Stimulated activated CD8-positive, alpha-beta memory T cell treated with anti-CD3 and anti-CD28 coated beads, Interleukin-7, amount 100 ng/mL, for 1 hour (primary cell): ENCODE measurements at places on chromosomes 2 and 18.

- DNase-seq = no peak
These were observed 41.1 kb downstream of the PRKCE start for GRCh38 chr2:45692566-45692965.

- no peak for DNase-seq
These were observed 527.2 kb upstream of the SOX11 start for GRCh38 chr2:5164776-5165525.

DNA sequence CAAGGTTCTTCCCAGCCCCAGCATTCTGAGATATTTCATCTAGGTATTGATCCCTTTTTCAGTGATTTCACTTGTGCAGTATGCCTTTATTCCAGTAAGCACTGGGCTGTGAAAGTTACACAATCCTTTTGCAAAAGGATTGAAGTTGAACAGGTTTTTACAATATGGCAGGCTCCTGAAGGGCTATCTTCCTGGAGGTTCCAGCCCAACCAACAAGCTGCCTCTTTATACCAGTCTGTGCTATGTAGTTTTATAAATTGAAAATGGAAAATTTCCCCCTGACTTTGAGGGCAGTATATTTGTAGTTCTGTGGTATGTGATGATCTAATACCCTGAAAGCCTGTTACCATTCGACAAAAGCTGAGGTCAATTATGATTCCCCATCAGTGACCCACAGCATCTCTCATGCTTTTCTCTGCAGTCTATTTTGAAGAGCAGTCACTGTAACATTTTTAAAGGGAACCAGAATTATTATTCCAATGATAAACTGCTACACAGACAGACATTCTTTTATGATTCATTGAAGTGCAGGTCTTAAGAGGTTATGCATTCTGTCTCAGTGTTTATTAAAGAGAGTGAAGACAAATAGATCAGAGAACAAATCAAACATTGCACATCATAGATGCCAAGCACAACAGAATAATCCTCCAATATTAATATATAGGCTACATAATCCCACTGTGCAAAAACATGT, 35.2 kb upstream of the STPG4 start:
- no peak for DNase-seq

- no peak for DNase-seq
These were observed 87.0 kb downstream of the WDR7 start for GRCh38 chr18:56738184-56738583.

GRCh38 chr2:33810046-33810835, 211.1 kb upstream of the FAM98A start:
- DNase-seq = no peak

- DNase-seq = no peak
These were observed 91.9 kb downstream of the PPP1R1C start for GRCh38 chr2:182077448-182078142.

DNA sequence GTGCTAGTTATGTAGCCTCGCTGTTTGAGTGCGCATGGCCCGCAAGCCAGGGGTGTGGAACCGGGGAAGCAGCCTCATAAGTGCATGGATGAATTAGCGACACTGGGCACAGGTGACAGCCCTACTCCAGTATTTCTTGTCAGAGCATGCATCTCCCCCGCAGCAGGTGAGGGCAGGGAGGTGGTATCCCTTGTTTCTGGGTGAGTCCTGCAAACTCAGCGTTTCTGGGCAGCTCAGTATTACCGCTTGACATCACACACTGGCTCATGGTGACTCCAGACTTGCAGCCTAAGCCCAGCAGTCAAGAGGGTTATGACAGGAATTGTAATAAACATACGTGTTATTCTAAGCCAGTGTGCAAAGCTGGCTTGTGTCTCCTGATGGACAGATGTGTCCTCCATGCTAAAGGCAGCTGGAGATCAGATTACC, 2.5 kb downstream of the CABLES1 start:
- DNase-seq = no peak

DNA sequence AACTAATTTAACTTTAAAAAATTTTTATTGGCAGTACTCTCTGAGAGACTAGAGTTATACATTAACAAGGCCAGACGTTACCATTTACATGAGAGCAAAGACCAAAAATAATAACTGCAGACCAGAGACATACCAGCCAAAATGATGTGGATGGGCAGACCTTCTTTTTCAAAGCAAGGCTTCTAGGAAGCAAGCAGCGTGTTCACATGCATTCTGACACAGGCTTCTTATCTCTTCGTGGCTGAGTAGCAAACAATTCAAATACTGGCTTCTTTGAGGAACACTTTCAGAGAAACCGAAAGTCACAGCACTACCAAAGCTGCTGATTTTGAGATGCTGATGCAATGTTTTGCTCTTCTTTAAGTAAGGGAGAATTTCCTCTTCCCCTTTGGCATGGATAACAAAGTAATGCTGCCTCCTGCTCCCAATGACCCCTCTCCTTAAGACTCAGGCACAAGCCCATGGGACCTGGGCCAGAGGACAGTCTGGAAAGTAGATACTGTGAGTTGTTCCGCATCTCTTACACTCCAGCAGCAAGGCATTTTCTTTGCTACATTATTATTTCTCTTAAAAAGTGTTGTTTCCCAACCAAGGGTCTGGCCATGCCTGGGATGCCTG, 181.9 kb downstream of the MREG start:
- DNase-seq = no peak

GRCh38 chr2:118148133-118148532, 59.9 kb downstream of the INSIG2 start:
- DNase-seq = no peak

GRCh38 chr2:187424146-187424545, 23.9 kb downstream of the CALCRL start:
- no peak for DNase-seq

DNA sequence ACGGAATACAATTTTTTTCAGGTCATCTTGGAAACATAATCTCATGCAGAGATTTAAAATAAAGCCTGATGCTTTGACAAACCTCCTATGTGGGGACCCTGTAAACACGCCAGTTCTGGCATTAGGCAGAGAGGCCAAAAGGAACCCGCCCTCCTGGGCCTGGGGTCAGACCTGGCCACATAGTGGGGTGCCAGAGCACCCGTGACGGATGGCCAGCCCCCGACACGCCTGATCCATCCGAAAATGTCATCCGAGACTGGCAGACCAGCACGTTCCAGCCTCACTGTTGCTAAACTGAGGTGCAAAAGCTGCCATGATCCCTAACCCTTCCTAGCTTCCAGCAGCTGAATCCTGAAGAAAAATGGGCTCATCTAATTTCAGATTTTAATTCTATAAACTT, 222.6 kb upstream of the SALL3 start:
- DNase-seq = no peak

- no peak for DNase-seq
These were observed 114.5 kb downstream of the USP34 start for GRCh38 chr2:61356261-61356957.

DNA sequence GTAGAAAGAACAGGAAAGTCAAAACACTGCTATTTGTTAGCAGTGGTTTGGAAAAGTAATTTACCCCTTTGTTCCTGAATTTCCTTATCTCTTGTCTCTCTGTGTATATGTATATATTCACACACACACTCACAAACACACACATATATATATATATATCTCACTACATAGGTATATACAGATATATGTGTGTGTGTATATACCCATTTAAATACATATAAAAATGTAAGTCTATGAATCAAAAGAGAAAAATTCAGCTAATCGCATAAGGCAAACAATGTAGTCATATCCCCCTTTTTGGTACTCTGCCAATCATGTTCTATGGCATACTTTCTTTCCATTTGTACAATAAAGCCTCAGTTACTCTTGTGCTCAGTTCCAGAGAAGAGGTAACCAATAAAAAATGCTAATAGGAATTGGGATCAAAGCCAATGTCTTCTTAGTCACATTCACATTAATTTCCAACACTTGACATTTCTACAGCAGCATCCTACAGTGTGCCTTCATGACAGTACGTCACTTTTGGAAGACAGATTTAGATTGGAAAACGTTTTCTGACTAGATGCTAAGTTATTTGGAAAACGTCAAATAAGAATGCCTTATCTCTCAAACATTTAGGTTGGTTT, 94.6 kb downstream of the MC4R start:
- DNase-seq = no peak

GRCh38 chr18:28576941-28577340, 400.0 kb upstream of the CDH2 start:
- no peak for DNase-seq
